ENCODE measurements at places on chromosomes 7 and 10. TPM values are rescaled to one million over a fixed set of nuclear protein-coding genes. Genes with fewer than 3 reads are reported as not detected.

Gene PTF1A
- total RNA-seq = not detected

Gene C10orf62
- not detected for total RNA-seq

Gene C10orf53
- total RNA-seq = not detected

Gene SYT15B
- total RNA-seq = 0.18 TPM

Gene NKX2-3
- total RNA-seq = not detected

Gene ZNF248
- total RNA-seq = 7.1 TPM

DNA sequence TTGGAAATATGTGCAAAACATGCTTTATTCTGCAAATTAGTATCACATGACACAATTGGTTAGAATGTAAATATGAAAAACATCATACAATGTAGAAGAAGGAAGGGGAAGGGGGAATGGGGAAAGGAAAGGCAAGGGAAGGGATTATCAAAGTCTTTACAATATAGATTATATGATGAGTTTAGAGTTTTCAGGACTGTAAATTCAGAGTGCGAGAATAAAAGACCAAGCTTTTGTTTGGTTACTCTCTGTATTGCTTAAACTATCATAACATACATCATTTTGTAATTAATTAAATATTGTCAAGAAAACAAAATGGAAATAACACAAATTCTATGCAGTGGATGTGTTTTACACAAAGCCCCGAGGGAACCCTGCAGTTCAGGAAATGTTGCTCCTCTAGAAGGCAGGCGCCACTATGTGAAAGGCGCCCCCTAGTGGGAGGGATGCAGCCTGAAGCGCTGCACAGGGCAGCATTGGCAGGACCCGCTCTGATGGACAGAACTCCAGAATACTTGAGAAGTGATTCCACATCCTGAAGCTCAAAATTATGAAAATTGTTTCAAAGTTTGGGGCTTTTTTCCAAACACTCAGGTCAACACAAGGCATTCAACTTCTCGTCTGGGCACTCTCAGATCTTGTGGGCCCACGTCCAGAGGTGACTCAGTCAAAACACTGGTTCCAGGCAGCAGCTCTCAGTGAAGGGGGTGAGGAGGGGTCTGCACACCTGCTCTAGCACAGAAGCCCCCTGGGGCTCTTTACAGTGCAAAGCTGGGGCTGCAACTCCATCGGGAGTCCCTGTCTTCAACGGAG lies 31.6 kb upstream of the TMEM254 start:
- no peak for DNase-seq

DNA sequence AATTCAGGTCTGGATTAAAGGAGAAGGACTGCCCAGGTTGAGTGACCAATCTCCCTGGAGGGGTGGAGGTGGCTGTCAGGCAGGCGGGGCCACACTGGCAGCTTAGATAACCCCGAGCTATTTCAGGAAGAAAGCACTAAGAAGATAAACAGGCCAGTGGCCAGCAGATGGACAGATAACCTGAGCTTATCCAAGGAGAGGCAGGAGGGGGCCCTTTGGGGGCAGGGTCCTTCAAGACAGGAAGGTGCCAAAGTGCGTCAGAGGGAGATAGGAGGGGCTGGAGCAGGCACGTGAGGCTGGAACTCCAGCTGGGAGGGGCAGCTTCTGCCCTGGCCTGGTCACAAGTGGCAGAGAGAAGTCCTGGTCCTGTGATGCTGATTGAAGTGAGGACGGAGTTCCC lies 29.8 kb upstream of the PODXL start:
- DNase-seq = no peak

DNA sequence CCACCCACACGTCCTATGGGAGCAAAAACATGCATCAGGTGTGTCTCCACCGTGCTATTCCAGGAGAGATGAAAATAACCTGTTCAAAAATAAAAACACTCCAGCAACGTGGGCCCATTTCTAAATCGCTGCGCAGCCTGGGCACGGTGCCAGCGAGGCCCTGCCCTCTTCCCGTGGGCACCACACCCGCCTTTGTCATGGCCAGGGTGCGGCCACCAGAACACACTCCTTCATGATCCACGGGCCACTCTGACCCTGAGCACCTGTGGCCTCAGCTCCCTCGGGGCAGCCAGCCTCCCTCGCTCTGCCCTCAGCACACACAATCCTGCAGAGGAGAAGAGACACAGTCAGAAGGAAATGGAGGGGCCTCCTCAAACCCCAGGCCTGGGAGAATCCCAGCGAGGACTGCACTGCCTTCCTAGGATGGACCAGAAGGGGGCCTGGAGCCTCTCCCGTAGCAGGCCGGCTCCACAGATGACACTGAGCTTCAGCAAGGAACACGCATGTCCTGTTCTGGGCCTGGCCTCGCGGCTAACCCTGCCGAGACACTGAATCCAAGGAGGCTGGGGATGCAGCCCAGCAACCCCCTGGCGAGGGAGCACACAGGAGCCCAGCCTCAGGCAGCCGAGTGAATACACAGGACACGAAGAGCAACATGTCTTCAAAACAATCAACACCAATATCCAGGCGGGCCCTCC lies 169.0 kb downstream of the MAD1L1 start:
- DNase-seq = no peak

DNA sequence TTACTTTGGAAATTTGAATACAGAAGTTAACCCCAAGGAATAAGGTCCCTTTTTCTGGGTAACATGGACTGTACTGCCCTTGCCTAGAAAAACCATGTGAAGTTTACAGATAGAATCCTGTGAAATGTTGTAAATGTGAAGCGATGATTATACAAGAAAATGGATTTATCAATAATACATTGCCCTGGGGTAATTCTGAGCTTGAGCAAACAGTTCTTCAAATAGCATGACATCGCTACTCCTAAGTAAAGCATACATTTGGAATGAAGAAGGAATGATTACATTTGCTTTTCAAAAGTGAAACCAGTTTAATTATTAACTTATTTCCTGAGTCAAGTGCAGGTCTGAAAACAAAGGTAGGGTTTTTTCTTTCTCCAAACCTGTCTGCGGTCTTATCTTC lies 43.3 kb upstream of the FZD8 start:
- DNase-seq = no peak

- no peak for DNase-seq
These were observed 16.3 kb upstream of the ABLIM1 start for GRCh38 chr10:114674346-114674745.

DNA sequence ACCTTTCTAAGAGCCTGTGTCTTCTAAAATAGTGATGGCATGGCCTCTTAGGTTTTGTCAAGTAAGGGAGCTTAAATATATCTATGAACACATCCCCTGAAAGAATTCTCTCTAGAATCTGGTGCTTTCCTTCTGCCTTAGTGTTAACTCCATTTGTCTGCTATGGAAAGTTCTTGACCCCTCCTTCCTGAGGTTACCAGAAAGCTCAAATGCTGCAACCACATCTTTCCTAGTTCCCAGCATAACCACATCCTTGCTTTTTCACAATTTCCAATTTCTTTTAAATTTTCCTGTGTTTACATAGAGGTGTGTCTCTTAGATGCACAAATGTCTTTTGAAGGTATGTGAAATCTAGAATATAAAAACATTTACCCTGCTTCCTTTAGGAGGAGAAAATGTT lies 16.4 kb upstream of the GSDME start:
- DNase-seq = no peak

GRCh38 chr7:31052841-31053601 lies 913 bp downstream of the ADCYAP1R1 start:
- no peak for DNase-seq

DNA sequence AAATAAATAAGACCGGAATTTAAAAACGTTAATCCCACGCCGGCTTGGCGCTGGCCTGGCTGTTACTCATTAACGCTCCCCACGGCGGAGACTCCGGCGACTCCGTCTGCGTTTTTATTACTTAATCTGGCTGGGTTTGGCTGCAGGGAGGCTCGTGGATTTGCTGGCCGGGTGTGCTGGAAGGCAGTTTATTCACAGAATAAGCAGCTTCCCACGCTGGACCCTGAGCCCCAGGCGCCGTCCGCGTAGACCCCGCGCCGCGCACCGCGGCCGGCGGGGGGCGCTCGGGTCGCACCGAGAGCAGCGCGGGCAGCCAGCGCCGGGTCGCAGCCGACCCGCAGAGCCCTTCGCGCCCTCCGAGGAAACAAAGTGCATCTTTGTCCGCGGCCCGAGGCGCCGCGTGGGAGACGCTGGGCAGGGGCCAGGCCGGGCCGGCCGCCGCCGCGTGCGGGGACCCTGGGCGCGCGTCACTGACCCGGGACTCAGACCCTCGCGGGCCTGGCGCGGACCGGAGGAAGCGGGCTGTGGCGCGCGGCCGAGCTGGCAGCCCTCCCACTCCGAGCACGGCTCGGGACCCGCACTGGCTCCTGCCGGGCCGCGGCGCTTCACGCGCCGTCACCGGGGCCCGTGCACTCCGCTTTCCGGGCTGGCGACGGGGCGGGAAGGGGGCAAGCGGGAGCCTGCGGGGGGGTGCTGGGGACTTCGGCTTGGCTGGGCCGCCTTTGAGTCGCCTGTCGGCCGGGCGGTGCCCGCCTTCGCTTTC lies 587 bp upstream of the GRK5 start:
- DNase-seq = no peak

DNA sequence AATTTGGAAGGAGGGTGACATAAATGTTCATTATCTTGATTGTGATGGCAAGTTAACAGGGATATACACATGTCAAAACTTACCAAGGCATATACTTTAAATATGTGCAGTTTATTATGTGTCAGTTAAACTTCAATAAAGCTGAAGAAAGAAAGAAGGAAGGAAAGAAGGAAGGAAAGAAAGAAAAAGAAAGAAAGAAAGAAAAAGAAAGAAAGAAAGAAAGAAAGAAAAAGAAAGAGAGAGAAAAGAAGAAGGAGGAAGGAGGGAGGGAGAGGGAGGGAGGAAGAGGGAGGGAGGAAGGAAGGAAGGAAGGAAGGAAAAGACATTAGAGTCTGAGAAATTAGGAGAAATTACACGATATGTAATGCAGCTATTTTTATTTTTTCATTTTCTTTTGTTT lies 15.9 kb upstream of the GSTK1 start:
- DNase-seq = no peak

GRCh38 chr10:28676968-28677887 lies at the start of gene BAMBI:
BAMBI (plus strand) TSS chr10:28677521; CDS start chr10:28677898, 377 bp downstream.
- DNase-seq = no peak

- no peak for DNase-seq
These were observed 185.6 kb downstream of the ANK3 start for GRCh38 chr10:60203993-60204618.
